ENCODE measurements at places on chromosomes 16 and 17.

DNA sequence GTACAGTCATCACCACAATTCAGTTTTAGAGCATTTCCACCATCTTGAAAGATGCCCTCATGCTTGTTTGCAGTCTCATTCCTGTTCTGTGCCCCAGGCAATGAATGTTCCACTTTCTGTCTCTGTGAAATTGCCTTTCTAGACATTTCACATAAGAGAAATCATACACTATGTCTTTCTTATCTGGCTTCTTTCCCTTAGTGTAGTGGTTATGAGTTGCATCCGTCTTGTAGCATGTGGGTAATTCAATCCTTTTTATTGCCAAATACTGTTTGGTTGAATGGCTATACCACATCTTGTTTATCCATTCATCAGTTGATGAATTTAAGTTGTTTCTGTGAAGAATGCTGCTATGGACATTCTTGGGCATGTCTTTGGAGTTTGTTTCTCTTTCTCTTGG, 132.5 kb upstream of the PLCG2 start:
- no peak for DNase-seq

GRCh38 chr17:57999496-58000017, 7.5 kb downstream of the SRSF1 start:
- peak; percentile 80 for DNase-seq

GRCh38 chr17:70862295-70862694, 693.0 kb downstream of the KCNJ2 start:
- DNase-seq: no peak

DNA sequence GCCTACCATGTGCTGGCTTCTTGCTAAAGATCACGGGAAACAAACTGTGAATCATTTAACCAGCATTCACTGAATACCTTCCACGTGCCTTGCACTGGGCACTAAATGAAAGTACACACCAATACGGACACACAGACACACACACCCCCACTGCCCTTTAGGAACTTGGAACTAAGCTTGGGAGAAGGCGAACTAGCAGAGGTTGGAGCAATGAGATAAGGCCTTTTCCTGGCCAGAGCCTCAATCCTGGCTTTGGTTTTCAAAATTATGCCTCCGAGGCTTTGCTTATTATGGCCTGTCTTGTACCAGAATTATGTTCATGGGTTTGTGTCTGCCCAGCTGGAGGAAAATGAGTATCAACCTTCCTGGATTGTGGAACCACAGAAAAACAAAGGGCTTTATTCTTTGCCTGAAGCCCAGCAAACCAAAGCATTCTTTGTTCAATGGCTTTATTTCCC, 32.3 kb downstream of the CPPED1 start:
- no peak for DNase-seq

DNA sequence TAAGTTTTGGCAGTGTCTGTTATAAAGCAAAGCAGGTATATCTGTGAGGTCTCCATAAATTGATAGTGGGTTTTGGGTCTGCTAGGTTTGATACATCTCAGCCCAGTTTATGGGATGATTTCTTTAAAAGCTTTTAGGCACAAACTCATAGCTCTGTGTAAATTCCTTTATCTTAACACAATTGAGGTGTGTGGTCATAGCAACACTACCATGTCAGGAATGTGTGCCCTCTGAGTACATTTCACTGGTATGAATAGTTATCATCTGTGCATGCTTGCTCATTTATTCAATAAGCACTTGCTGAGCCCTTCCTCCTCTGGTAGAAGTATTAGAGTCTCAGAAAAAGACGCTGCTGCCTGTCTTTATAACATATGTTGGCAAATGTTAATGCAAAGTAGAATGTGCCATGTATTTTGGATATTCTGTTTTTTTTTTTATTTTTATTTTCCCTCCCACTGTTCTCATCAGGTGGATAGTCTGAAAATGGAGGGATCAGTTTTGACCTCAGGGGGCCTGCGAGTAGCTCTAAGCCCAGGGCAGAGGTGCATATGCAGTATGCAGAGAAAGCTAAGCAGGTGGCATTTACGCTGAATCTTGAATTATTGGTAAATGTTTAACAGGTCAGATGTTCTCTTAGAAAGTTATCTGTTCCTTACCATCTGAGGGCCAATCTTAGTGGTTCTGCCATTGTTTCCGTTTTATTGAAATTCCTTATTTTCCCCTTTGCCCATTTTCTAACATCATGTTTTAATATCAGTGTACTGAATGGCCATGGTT, 90.7 kb downstream of the WNT3 start:
- DNase-seq: no peak

- no peak for DNase-seq
These were observed 2.5 kb upstream of the MED9 start for GRCh38 chr17:17474341-17474740.

GRCh38 chr17:55742272-55743102, 8.4 kb upstream of the PCTP start:
- no peak for DNase-seq

- DNase-seq: no peak
These were observed 37.5 kb downstream of the AKAP10 start for GRCh38 chr17:19939993-19940721.

GRCh38 chr16:11677451-11677951, 9.2 kb downstream of the SNN start:
- DNase-seq: no peak

- DNase-seq: no peak
These were observed 2.8 kb downstream of the MYCBPAP start for GRCh38 chr17:50511058-50511457.

DNA sequence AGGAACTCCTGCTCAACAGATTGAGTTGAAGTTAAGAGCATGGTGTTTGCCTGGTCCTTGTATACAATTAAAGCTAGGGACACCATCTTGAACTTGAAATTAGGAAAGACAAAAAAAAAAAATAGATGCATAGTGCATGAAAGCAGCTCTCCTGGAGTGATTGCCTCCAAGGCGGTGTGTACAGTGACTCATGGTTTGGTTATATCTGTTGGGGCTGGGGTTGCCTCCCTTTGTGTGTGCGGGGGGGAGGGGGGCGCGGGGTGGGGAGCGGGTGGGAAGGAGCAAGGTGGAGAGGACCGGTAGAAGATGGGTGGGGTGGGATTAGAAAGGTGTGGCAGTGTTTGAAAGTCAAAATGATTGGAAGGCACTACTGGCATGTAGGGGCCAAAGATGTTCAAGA, 3.4 kb downstream of the TMED6 start:
- no peak for DNase-seq

GRCh38 chr17:3527468-3527867, 30.1 kb downstream of the TRPV3 start:
- DNase-seq: no peak

DNA sequence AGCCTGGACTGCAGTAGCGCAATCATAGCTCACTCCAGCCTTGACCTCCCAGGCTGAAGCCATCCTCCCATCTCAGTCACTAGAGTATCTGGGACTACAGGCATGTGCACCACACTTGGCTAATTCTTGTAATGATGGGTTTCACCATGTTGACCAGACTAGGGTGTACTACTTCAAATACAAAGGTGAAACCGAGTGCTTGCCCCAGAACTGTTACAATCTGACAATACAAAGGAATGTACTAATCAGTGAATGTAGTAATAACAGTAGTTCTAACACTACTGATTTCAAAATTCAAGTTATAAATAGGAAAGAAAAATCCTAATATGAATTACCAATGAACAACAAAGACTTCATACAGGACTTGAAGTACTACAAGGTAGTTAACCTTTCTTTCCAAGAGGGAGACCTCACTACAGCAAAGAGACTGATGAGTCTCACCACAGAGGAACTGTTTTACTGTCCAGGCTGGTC, 24.4 kb downstream of the CRK start:
- DNase-seq: no peak

GRCh38 chr17:13154930-13155329, 137.1 kb upstream of the ELAC2 start:
- DNase-seq: no peak

DNA sequence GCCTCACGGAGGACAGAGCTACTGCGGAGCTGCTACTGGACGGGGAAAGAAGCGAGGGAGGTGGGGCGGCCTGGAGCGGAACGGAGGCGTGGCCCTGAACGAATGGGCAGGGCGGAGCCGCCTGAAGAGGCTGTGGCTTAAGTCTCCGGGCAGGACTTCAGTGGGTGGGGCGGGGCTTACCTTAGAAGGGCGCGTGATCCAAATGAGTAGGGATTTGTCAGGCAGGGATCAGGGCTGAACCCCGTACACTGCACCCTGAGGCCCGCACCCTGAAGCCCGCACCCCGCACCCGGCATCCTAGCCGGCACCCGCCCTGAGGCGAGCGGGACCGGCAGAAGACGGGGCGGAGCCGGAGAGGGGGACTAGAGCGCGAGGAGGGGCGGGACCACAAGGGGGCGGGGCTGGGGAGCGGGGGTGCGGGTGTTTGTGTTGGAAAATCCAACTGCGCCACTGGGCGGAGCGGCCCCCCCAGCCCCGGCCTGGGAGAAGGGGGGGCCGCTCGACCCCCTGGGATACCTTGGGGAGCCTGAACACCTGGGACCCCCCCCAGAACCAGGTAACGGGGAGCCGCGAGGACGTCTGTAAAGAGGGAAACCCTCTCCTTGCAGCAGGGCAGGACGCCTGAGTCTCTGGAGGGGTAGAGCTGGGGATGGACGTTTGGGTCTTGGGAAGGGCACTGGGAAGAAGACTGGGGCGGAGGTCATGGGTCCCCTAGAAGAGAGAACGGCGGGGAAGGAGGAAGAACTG, at the start of gene KDM6B:
Gene KDM6B (plus strand): TSS at position 423 of the 747 bp plus-strand sequence. CDS start 11,338 bp downstream, outside the sequence.
- peak; percentile 87 for DNase-seq

DNA sequence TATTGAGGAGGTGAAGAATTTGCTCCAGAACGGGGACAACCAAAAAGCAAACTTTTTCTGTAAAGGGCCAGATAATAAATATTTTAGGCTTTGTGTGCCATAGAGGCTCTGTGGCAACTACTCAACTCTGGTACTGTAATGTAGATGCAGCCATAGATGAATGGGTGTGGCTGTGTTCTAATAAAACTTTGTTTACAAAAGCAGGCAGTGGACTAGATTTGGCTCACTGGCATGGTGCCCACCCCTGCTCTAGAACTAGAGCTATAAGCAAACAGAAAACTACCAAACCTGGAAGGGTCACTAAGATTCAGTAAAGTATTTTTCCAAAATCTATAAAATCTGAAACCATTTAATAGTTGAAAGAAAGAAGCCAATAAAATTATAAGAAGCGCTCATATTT, 24.6 kb upstream of the SMURF2 start:
- DNase-seq: peak; percentile 21

DNA sequence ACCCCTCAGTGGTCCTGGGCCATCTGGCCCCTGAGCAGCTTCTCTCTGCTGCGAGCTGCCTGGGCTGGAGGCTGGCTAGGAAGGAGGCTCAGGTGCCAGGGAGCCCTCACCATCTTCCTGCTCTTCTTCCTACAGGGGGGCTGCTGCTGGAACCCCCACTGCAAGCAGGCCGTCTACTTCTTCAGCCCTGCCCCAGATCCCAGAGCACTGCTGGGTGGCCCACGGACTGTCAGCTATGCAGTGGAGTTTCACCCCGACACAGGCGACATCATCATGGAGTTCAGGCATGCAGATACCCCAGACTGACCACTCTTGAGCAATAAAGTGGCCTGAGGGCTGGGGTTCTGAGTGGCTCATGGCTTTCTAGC, 46.1 kb downstream of the PRMT7 start:
- DNase-seq: no peak

GRCh38 chr17:27553019-27553511, 77.9 kb upstream of the LGALS9 start:
- no peak for DNase-seq

- peak; percentile 0 for DNase-seq
These were observed 30.4 kb downstream of the CFDP1 start for GRCh38 chr16:75402821-75403475.

DNA sequence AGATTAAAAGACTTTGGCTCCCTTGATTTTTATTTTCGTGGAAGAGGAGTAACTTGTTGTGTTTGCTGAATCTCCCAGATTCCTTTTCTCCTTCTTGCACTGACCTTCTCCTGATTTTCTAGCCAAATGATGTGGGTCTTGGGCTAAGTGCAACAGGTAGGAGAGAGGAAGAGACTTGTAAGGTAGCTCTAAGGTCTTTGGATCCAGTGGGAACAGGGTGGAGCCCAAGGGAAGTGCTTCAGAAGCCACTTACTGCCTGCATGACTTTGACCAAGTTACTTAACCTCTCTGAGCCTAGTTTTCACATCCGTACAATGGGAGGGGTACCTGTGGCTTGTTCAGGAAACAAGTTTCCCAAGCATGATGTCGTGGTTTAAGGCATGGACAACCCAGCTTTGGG, 111.3 kb upstream of the IRX3 start:
- DNase-seq: no peak

DNA sequence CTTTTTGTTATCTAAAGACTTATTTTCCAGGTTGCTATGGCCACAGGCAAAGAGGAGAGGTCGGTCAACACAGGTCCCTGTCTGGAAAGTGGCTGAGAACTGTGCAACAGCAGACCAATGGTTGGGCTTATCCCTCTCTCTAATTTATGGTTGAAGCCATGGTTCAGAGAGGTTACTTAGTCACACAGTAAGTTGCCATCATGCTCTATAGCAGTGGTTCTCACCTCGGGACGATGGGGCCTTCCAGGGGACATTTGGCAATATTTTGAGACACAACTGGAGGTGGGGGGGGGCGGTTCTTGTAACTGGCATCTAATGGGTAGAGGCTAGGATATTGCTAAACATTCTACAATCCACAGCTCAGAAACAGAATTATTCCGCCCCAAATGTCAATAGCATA, 842 bp upstream of the LDAF1 start:
- DNase-seq: no peak

GRCh38 chr17:17072546-17072945, 30.3 kb downstream of the MPRIP start:
- no peak for DNase-seq
